ENCODE measurements at places on chromosomes 2 and 18.

GRCh38 chr2:240455647-240456446 lies 20.4 kb downstream of the GPC1 start:
- DNase-seq = no peak

DNA sequence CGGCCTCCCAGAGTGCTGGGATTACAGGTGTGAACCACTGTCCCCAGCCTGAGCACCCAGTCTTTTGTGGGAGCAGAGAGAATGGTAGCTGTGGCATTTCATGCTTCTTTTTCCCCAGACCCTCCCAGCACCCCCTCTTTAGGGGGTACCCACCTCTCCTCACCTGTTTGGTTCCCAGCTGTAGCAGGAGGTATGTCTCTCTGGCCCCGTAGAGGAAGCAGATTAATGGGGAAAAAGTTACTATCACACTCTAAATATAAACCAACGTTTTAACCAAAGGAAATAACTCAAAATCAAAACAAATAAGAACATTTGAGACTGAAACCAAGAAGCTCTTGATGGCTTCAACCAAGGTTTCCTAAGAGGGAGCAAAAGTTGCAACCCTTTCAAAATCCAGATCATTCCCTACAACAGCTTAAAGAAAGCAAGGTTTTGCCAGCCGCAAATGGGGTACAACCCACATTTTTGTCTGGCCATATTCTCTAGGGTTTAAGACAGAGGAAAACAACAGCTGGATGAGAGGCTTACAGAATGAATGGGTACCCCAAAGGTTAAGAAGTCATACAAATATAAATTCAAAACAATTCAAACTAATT lies 8.0 kb downstream of the RNF125 start:
- no peak for DNase-seq

GRCh38 chr2:175560521-175561169 lies 379.1 kb upstream of the ATP5MC3 start:
- no peak for DNase-seq

- no peak for DNase-seq
Measured at GRCh38 chr18:58871514-58872420, 7.1 kb downstream of the ZNF532 start.

GRCh38 chr18:36597636-36598035 lies 231.2 kb downstream of the TPGS2 start:
- DNase-seq = no peak

GRCh38 chr2:28927878-28928277 lies 33.4 kb downstream of the WDR43 start:
- DNase-seq = no peak

- DNase-seq = no peak
Measured at GRCh38 chr18:13051950-13052349, 60.8 kb downstream of the CEP192 start.

DNA sequence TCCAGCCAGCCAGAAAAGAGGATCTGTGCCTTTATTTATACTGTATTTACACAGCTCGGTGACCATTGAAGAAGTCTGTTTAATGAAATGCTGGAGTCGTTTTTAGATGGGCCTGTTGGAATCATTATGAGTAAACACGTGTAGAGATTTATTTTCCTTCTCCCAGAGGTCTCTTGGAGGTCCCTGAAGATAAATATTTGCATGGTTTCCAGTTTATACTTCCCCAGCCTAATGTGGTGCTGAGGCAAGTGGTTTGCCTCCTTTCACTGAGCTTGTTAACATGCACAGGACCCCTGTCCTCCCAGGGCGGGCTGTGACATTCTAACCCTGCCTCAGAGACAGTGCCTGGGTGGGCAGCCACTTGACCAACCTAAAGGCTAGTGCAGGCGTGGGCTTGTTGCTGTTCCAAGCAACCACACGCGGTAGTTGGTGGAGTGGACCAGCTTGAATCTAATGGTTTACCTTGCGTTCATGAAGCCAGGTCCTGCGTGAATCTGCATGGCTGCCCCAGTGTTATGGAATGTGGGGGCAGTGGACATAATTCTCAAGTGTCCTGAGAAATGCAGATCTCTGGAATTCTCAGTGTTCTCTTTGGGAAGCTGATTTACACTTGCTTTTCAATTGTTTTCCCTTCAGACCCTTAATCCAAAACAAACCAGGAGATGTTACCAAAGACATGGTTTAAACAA lies 130.2 kb upstream of the DLX2 start:
- no peak for DNase-seq

DNA sequence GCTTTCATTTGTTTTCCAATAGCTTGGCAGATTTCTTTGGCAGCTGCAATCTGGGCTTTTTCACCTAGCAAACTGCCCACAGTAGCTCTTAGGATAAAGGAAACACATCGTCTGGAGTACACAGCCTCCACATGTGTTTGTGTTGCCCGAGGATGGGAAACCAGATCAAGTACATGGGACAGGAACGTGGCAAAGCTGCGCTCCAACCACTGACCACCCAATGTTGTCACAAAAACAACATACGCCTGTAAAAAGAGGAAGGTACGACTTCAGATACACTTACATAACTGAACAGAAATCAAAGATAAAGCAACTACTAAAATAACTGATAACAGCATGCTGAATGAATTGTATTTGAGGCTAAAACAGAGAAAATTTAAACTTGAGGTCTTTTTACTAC lies 15.5 kb downstream of the HEATR5B start:
- no peak for DNase-seq

DNA sequence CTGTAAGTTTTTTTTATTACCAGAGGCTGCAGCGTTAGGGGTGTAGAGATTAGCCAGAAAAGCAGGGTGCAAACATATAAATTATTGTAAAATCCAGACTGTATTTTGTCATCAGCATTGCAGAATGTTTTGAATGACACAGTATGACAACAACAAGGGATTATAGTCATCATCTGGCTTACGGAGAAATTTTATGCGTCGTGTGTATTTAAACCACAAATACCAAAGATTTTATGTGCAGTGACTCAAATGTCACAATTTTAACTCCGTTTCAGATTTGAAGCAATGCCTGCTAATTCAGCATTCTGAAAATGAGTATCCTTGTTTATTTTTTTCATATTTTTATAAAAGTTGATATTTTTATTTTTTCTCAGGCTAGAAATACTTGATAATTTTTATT lies 19.4 kb upstream of the TMX3 start:
- DNase-seq = no peak

DNA sequence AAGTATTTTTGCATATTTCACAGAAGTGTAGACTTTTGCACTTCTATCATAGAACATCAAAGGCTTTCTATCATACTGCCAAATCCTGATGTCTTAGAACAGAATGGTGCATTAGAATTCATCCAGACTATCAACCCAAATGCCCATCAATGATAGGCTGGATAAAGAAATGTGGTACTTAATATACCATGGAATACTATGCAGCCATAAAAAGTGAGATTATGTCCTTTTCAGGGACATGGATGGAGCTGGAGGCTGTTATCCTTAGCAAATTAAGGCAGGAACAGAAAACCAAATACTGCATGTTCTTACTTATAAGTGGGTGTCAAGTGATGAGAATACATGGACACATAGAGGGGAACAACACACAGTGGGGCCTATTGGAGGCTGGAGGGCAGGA lies 150.2 kb downstream of the PHLPP1 start:
- no peak for DNase-seq

GRCh38 chr2:168583710-168584521 lies 127.8 kb downstream of the CERS6 start:
- peak; percentile 0 for DNase-seq

DNA sequence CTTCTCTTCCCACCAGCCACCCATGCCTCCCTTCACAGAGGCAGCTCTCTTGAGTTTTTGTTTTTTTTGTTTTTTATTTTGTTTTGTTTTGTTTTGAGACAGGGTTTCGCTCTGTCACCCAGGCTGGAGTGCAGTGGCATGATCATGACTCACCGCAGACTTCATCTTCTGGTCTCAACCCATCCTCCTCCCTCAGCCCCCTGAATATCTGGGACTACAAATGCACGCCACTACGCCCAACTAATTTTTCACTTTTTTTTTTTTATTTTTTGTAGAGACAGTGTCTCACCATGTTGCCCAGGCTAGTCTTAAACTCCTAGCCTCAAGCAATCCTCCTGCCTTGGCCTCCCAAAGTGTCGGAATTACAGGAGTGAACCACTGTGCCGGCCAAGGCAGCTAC lies 161.4 kb downstream of the TRABD2A start:
- no peak for DNase-seq

- DNase-seq = peak; percentile 26
Measured at GRCh38 chr2:75053484-75054112, 95.2 kb downstream of the POLE4 start.

GRCh38 chr2:48471048-48471474 lies 58.9 kb upstream of the STON1 start:
- DNase-seq = no peak

- no peak for DNase-seq
Measured at GRCh38 chr2:221969830-221970144, 329.0 kb downstream of the PAX3 start.

- DNase-seq = no peak
Measured at GRCh38 chr18:74665905-74666304, 68.2 kb downstream of the ZNF407 start.

DNA sequence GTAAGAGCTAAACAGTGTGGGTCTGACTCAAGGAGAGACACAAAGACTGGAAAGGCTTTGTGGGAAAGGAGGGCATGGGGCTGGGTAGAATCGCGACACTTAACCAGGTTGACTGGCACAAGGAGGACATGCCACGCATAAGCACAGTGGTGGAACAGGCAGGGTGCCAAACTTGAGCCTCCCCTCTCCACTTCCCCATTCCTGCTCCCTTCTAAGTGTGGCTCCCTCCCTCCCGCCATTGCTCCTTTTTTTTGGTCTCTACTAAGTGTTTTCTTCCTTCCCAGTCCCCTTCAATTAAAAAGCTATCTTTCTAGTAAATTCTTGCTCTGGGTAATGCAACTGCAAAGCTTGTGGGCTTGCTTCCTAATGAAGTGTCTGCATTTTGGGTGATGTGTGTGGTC lies 40.3 kb upstream of the ZFP36L2 start:
- no peak for DNase-seq

DNA sequence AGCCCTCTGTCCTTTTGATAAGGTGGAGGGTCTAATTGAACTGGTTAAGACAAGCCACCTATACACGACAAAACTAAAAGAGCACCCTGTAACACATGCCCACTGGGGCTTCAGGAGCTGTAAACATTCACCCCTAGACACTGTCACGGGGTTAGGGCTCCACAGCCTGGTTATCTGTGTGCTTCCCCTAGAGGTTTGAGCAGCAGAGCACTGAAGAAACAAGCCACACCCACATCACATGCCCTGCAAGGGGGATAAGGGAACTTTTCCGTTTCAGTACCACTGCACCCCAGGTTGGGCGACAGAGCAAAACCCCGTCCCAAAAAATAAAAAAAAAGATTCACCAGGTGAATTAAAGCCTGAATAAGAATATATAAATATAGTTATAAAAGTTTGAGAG lies 913.7 kb upstream of the ACVR2A start:
- no peak for DNase-seq

DNA sequence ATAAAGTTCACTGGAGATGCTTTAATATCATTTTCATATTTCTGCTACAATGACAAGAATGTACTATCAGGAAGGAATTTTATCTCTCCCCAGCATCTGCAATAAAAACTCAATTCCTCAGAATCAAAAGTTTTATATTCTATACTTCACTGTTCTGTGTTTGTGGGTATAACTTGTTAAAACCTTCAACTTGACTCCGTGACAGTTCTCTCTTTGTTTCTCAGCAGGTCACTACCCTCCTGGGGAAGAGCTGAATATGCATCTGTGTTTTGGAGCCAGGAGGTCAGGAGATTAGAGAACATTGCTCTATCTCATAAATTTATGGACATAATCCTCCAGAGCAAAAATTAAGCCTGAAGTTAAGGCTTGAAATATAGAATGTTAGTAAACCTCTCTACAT lies 411.4 kb downstream of the TRIB2 start:
- no peak for DNase-seq

GRCh38 chr18:29181151-29181901 lies 1004.4 kb upstream of the CDH2 start:
- DNase-seq = no peak

GRCh38 chr2:63408530-63408929 lies 179.7 kb downstream of the WDPCP start:
- DNase-seq = no peak

DNA sequence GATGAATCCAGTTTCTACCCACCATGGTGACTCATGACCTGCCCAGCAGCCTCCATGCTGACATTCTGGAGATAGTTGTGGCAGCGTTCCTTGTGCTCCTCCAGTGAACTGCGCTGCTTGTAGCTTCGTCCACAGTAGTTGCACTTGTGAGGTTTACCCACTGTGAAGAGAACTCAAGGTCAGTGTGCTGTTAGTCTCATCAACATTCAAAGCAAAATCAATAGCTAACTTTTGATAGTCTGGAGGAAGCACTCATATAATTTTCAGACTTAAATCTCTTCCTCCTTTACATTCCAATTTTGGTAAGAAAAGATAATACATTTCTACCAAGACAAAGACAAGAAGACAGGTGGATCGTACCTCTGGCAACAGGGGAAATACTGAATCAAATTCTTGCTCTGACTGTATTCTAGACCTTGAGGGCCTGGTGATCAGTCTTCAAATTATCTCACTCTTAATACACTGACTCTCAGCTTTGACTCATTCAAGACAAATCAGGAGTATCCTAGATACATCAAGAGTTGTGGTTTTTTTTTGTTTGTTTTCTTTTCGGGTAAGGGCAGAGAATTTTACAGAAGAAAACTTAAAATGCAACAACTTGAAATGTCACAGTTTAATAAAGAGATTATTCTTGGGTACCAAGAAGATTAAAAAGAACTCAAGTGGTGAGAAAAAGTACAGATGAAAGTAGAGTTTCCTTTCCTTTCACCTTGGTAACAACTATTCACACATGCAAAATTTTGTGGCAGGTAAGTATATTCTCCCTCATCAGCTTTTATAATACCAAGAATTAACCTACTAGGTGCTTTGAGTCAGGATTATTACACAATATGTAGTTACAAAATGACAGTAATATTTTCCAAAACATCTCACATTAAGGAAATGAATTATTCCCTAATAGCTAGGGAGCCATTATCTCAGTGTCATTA lies 129.2 kb downstream of the IKZF2 start:
- peak; percentile 4 for DNase-seq

DNA sequence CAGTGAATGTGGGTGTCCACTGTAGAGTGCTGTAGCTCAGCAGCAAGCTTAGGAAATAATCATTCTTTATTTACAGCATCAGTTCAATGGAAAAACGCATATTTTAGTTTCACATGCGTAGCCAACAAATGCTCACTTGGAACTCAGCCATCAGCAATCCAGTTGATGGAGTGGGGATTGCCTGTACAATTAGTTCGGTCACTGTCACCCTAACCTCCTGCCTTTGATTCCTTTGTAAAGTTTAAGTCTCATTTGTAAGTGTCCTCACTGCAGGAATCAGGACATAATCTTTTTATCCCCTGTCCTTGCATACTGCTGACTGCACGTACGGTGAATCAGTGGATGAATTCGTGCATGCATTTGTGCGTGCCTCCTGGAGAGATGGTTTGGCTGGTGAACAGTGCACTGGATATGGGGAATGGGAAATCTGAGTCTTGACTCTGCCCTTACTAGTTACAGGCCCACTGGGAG lies 55.9 kb downstream of the RAB31 start:
- DNase-seq = no peak
